ENCODE measurements at places on chromosomes 11 and 22. TPM values are rescaled to one million over a fixed set of nuclear protein-coding genes. Genes with fewer than 3 reads are reported as not detected.

GRCh38 chr11:117087446-117087845 is 10.8 kb downstream of the SIK3 start:
- no peak for DNase-seq

CASP4 gene
- 51.8 TPM for total RNA-seq

GGTLC3 gene
- not detected for total RNA-seq

DNA sequence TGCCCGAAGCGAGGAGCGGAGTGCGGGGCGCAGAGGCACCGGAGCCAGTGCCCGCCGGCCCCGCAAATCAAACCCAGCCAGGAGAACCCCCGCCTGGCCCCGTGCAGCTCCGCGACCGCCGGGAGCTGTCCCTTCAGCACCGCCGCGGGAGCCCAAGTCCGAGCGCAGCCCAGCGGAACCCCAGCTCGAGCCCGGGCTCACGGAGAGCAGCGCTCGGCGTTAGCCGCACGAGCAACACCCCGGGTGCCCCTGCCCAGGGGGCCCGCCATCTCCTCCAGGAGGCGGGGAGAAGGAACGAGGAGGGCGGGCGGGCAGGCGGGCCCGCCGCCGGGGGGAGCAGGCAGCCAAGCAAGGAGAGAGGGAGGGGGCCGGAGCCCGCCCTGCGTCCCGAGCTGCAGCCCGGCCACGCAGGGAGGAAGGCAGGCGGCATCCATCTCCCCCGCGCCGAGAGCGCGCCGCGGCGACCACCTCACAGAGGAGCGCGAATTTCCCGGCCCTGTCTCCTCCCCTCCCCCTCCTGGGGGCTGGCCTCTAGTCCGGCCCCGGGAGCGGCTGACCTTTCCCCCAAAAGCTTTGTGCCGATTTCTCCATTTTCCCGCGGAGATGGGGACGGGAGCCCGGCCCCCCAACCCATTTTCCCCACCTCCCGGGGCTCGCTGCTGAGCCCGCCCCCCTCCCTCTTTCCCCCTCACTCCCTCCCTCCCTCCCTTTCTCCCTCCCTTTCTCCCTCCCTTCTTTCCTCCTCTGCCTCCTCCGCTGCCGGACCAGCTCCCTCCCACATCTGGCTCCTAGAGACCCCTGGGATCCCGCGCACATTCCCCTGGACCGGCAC is 621 bp downstream of the KCNC1 start:
- peak; percentile 64 for DNase-seq

- no peak for DNase-seq
These were observed 31.9 kb downstream of the IL18BP start for GRCh38 chr11:72030472-72031045.

DNA sequence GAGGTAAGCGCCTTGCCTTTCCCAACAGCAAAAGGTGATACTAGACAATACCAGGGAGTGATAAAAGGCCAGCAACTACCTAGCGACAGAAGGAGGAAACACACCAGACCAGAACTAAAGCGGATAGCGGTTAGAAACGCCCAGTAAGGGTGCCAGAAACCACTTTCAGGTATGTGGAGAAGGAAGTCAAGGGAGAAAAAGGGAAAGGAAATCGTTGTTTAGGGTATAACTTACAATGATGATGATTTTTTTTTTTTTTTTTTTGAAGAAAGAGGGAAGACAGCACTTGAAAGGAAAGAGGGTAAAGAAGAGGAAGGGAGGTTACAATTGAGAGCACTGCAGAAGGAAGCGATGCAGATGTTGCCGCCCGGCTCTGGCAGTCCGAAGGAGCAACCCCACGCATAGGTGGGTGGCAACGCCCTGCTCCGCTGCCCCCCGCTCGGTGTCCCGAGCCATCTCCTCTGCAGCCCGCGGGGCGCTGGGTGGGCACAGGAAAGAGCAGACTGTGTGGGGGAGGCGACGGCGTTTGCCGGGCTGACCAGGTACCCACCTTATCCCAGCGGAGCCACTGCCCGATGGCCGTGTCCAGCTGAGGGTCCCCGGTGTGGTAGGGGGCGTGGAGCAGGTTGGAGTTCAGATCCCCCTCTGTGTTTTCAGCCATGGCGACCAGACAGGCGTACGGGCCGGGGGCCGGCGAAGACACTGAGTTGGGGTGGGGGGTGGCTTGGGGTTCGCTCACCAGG is 561 bp downstream of the PGM2L1 start:
- DNase-seq, result peak; percentile 48

DNA sequence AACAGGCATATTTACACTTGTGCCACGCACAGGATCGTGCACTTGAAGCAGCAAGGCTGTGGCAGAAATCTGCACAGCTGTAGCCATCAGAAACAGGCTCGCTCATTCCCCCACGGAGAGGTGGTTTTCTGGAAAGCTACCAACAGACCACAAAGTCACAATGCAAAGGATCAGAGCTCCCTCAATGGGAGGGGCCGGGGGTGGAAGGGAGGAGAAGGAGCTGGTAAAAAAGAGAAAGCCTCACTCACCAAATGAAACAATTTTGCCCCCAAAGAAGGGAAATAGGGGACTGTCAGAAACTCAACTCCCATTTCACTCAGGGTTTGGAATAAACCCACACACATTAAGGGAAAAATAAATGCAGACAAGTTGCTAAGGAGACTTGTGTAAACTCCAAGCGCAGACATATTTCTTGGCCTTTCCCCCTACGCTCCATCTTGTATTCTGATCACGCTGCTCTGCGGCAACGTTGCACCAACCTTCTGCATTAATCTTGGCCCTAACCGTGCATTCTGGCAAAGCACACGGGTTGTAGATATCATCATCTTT is 43.2 kb upstream of the BLID start:
- DNase-seq, result no peak

XRRA1 gene
- total RNA-seq, result 25.2 TPM

DNA sequence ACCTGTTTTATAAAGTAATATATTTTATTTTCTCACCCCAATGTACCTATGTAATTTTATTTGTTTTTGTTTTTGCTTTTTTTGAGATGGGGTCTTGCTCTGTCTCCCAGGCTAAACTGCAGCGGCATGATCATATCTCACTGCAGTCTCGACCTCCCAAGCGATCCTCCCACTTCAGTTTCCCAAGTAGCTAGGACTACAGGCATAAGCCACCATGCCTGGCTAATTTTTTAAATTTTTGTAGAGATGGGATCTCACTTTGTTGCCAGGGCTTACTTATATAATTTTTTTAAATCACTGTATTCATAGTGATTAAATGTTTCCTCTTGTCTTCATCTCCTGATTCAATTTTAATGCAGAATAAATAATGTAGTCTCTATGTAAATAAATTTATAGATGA is 13.2 kb upstream of the DNAJB7 start:
- no peak for DNase-seq

DNA sequence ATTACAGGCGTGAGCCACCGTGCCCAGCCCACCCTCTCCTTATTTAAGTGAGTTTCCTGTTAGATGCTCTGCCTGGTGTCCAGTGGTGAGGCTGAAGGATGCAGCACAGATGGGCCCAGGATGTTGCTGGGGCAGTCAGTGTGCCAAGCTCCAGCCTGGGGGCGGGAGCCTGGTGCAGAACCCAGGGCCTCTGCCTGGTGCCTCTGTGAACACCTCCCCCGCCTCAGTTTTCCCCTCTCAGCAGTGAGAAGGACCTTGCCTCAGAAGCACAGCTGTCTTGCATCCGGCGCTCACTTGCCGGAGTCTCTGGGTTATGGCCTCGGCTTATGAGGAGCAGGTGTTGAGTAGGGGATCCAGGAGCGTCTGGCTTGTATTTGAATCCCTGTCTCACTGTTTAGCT is 116.2 kb downstream of the KIAA1671 start:
- peak; percentile 60 for DNase-seq

DNA sequence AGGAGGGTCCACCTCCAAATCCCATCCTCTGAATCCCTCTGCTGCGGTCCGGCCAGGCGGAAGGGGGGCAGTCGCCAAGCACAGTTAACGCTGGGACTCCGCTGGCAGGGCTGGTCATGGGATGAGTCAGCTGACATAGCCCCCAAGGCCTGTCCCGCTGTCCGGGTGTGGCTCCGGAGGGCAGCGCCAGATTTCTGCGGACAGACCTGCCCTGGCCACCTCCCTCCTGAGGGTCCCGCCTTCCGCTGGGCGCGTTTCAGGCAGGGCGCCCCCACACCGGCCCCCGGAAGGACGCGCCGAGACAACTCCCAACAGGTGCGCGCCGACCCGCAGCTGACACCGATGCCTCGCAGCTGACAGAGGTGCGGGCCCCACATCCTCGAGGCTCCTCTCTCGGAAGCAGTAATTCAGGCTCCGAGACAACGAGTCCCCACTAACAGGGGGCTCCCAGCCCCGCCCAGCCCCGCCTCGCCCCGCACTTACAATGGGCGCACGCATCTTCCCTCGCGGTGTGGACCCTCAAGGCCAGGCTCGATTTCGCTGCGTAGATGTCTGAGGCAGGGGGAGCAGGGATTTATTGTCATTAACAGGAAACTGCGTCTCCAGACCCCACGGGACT is 607 bp downstream of the PLAAT3 start:
- peak; percentile 48 for DNase-seq

- DNase-seq, result no peak
These were observed 4.4 kb downstream of the DCPS start for GRCh38 chr11:126308271-126308671.

GRCh38 chr11:32137263-32137662 is 46.4 kb downstream of the RCN1 start:
- no peak for DNase-seq

CYP2D6 gene
- 1.6 TPM for total RNA-seq

GRCh38 chr11:76836613-76837291 is 24.0 kb upstream of the ACER3 start:
- no peak for DNase-seq

ELFN2 gene
- total RNA-seq, result 0.20 TPM

DNA sequence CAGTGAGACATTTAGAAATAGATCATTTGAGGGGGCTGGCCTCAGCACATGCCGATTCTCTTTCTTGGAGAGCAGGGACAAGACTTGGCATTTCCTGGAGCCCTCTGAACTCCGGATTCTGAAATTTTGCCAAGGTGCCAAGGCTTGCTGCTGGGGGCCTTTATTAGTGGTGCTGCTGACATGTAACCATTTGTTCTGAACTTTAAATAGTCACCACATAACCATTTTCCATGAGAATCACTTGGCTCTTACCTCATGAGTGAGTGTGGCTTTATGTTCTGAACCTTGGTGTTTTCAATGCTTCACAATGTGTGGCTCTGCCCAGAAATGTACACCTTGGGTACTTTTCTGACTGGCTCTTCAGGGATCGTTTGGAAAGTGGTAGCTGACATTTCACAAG is 33.3 kb downstream of the SYT13 start:
- no peak for DNase-seq

DGCR6 gene
- 2.1 TPM for total RNA-seq

- no peak for DNase-seq
These were observed 14.4 kb upstream of the EHF start for GRCh38 chr11:34606326-34607120.

CCDC85B gene
- total RNA-seq, result 81.3 TPM

- DNase-seq, result peak; percentile 73
These were observed at the start of gene AQP11 for GRCh38 chr11:77589521-77590193. TSS of gene AQP11 (plus strand) at chr11:77589953. CDS start at chr11:77589993, 40 bp downstream.

EXPH5 gene
- 2.5 TPM for total RNA-seq

RGL4 gene
- total RNA-seq, result 17.4 TPM

DNA sequence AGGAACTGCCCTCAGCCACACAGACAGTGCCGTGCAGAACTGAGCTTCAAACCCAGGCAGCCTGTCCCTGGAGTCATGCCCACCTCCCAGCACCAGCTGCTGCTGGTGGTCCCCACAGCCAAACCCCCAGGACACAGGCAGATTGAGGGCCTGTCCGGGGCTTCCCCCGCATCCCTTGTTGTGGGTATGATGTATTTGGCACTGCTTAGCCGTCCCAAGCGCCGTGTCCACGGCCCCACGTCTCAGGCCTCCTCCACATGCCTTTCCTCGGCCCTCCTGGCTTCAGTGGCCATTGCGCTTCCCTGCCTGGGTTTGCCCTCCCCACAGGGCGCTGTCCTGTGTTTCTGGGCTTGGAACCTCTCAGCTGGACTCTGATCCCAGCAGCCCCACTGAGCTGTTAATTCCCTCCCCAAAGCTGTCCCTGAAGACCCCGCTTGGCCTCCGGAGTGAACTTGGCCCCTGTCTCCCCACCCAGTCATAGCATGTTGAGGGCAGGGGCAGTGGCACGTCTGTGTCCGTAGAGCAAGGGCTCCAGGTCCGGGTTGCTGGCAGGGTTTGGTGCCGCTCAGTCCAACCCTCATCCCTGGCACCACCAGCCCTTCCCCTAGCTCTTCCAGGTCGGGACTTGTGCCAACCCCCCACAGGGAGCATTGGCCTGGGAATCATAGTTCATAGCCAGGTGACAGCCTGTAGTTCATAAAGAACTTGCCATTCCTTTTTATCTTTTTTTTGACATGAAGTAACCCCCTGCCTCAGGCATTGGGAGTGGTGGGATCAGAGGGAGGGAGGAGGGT is 34.5 kb upstream of the TEF start:
- DNase-seq, result no peak

DNA sequence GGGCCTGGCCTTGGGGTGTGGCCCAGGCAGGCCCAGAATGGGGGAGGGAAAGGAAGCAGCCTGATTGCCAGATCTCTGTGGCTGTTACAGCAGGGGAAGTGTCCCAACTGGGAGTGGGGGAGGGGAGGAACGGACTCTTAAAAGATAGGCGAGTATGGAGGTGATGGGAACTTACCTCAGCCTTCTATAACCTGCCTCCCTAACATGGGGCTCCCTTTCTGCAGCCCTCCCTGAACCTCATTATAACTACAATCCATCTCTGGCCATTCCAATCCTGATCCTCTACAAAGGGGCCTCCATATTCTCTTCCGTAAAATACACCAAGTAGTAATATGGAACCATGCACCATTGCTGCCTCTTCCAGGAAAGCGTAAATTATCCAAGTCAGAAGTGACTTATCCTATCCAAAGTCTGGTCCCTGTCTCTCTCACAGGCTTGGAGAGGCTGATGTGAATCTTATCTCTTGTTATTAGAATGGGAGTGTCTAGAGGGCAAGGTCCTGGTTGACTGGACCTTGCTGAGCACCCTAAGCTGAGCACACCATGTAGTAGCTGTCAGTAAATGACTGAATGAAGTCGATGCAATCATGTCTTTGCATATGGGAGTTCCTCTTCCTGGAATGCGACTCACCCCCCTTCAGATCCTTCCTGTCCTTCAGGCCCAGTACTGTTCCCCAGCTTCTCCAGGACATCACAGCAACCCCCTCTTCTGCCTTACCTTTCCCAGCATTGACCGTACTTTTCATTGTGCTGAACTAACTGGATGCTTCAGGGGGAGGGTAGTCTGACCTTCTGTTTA is 5.9 kb downstream of the RHOG start:
- no peak for DNase-seq

- DNase-seq, result no peak
These were observed 250.3 kb upstream of the TBCEL start for GRCh38 chr11:120773501-120774031.

DNA sequence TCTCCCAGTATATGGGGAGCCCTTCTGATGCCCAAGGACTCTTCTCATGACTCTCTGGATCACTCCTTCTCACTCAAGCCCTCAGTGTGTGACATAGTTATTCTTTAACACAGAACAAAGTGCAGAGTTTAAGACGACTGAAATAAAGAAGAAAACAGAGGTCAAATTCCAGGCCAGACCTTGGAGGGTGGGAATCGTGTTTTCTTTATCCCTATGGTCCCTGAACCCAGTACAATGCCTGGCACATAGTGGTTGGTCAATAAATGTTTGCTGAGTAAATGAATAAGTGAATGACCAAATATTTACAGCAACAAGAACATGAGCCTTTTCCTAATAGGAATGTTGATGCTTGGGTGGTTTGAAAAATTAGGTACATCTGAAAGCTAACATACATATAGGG is 28.8 kb downstream of the VSTM5 start:
- DNase-seq, result no peak

- no peak for DNase-seq
These were observed 2.7 kb downstream of the PLXNB2 start for GRCh38 chr22:50304528-50305392.

- no peak for DNase-seq
These were observed 115.8 kb downstream of the NXPE2 start for GRCh38 chr11:114794048-114794684.
